ENCODE measurements at places on chromosomes 4 and X.

DNA sequence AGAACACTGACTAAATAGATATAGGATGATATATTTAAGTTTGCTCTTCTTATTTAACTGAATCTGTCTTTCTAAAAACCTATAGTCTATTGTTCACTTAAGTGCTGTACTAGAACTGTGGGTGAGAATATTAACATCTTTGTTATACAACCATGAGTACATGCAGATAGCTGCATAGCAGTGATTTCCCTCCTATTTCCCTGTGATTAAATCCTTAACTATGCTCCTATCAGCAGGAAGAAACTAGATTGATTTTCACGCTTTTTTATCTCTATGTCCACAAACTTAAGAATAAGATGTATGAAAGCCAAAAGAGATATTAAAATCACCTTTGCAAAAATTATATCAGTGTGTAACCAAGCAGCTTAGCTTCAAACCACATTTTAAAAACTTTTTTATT lies 11.3 kb upstream of the UGT2A3 start:
- no peak for DNase-seq

GRCh38 chrX:130575831-130576389 lies 174.1 kb downstream of the RBMX2 start:
- peak; percentile 24 for DNase-seq

- peak; percentile 22 for DNase-seq
Observed at GRCh38 chrX:11239230-11239629, 54.0 kb upstream of the AMELX start.

- DNase-seq = no peak
Observed at GRCh38 chrX:132330156-132330729, 111.0 kb upstream of the RAP2C start.

- no peak for DNase-seq
Observed at GRCh38 chr4:4666187-4666586, 124.3 kb upstream of the STX18 start.

- no peak for DNase-seq
Observed at GRCh38 chrX:40145001-40145922, 47.5 kb upstream of the BCOR start.

GRCh38 chr4:16129336-16129735 lies 45.5 kb upstream of the PROM1 start:
- DNase-seq = no peak

DNA sequence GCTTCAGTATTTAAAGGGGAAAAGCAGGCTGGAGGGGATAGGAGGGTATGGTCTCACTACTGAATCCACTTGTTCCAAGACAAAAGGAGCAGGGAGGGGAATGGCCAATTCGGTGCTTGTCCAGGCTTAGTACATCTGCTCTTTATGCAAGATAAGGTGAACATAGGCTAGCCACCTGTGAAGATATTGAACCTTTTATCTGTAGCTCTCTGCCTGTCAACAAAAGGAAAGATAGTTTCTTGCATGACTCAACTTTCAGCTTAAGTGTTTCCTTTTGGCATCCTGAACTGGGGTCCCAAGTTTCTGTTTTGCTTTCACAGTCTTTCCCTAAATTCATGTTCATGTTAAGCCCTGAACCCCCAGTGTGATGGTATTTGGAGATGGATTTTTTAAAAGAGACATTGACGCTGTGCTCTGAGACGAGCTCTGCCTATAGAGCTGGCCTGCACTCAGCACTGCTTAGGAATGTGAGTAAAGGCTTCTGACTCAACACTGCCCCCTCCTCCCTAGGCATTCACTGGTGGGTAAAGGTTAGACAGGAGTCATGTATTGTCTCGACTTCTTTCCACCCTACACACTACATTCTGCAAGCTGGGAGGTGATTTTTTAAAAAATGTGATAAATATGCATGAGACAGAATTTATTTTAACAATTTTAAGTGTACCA lies 28.2 kb downstream of the FAM149A start:
- DNase-seq = no peak

DNA sequence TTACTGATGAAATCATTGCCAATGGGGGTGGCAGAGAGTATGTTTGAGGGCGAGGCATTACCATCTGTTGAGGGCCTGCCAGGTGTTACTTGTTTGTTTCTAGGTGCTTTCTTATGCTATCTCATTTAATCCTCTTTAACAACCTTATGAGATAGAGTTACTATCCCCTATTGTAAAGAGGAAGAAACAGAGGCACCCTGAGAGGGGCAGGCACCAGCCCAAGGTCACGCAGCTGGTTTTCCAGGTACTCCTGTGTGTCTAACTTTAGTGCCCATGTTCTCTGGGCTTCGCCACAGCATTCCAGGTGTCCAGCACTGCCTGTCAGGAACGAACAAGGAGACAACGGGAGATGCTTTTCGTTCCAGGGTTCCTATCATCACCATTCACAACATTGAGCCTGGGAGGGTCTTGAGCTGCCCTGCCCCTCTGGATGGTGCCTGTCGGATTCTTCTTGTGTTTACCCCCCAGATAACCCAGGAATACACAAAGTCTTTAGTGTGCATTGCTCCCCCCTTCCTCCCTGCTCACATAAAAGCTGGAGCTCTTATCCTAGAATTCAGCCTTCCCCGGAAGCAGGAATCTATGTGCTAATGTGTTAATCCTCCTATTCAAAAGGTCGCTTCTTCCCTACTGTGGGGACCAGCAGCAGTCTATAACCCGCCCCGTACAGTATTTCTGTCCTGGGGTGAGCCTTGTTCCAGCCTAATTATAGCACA lies 24.9 kb upstream of the GPC4 start:
- DNase-seq = no peak

GRCh38 chr4:69054578-69055200 lies 41.6 kb upstream of the UGT2B7 start:
- DNase-seq = peak; percentile 7

GRCh38 chrX:22035236-22035635 lies 3.1 kb downstream of the PHEX start:
- no peak for DNase-seq

GRCh38 chr4:89009115-89009514 lies 47.9 kb downstream of the FAM13A start:
- peak; percentile 8 for DNase-seq

DNA sequence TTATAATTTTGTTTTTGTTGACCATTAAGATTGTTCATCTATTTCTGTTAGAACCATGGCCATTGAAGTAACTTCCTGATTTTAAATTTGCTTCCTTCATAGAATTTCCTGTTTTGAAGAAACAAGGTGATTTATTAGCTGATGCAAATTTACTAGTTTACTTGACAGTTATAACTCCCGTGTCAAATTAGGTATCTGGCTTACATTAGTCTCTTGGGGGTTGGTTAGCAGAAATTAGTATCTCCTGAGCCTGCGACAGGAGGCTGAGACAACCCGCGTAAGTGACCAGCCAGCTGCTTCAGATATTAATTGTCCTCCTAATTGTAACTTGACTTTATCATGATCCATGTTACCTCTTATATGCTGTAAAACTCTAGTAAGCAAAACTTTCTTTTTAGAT lies 154.3 kb downstream of the CFAP299 start:
- DNase-seq = no peak

DNA sequence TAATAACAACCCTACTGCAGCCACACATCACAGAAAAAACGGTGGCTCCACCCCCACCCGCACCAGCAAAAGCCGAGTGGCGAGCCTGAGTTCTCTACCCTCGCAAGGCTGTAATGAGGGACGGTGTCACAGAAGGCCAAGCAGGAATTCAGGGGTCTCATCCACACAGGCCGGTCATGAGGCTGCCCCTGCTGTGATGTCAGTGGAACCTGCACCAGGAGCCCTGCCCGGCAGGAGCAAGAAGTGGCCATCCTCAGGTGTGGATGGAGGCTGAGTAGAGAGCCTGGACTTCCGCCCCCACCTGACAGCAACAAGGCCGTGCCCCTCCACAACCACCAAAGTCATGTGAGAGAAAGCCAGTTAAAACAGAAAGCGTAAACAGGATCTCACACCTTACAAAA lies 20.6 kb downstream of the LYAR start:
- no peak for DNase-seq

- DNase-seq = no peak
Observed at GRCh38 chr4:25347473-25347872, 29.6 kb upstream of the ANAPC4 start.

- DNase-seq = peak; percentile 64
Observed at GRCh38 chrX:45697591-45697990, 496.9 kb upstream of the DIPK2B start.

DNA sequence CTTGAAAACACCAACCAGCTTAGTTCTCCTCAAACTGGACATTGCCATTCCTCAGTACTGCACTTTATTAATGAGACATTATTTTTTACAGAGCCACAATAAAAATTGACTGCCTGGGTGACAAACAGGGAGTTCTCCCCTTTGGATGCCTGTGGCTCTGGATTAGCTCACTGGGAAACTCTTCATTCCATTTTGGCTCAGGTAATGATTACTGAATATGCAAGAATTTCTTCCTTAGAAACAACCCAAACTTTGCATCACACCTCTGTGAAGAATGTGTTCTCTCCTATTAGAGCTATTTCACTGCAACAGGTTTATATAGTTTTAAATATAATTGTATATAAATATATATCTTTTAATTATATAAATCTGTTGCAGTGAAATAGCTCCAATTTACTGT lies 2065.8 kb downstream of the ARAP2 start:
- no peak for DNase-seq

- peak; percentile 37 for DNase-seq
Observed at GRCh38 chr4:31370866-31371465, 650.8 kb downstream of the PCDH7 start.
